ENCODE measurements at places on chromosomes 16 and 17. TPM values are rescaled to one million over a fixed set of nuclear protein-coding genes. Genes with fewer than 3 reads are reported as not detected.

GRCh38 chr16:13426269-13426668 is 493.7 kb upstream of the ERCC4 start:
- no peak overlapping the region for H3K27ac ChIP-seq
- no peak overlapping the region for H3K4me3 ChIP-seq
- peak; percentile 4 for DNase-seq
- H3K36me3 ChIP-seq, result no peaks in the 10 kb centered on the region

DNA sequence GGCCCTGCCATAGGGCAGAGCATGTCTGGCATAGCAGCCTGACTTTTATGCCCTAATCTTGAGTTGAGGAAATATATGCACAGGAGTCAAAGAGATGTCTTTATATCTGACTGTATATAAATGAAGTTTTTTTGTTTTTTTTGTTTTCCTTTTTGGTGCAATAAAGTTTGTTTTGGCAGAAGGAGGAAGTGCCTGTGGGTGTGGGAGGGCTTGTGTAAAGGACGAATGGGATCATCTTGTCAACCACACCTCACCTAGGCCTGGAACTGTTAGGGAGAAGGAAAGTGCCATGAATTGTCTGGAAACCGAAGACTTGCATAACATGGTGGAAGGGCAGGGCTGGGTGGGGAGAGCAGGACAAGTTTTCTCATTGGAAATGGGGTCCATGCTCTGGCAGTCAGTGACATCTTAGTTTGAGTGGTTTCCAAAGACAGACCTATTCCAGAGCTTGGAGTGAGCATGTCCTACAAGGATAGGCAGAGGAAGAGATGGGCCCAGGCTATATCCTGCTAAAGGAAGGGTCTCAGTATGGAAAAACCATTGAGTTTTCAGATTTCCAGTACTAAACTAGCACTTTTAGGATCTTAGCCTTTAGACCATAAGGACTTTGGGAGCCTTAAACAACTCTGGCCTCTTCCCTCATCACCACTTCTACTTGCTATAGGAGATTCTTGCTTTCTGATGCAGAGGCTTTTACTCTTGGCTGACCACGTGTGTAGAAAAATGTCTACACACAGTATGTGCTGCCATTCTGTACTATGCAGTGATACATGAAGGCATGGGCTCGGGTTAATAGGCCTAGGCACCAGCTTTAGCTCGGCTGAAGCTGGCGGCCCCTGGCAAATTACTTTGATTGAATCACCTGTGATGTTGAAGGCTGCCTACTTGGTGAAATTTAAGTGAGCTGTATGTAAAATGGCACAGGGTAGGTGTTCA is 15.5 kb downstream of the SNF8 start:
- H3K4me1 ChIP-seq, result peaks cover 19% of the 10 kb centered on the region
- peaks cover 37% of the 10 kb centered on the region for H3K36me3 ChIP-seq
- peak overlapping the region; percentile 14 for H3K27ac ChIP-seq

DNA sequence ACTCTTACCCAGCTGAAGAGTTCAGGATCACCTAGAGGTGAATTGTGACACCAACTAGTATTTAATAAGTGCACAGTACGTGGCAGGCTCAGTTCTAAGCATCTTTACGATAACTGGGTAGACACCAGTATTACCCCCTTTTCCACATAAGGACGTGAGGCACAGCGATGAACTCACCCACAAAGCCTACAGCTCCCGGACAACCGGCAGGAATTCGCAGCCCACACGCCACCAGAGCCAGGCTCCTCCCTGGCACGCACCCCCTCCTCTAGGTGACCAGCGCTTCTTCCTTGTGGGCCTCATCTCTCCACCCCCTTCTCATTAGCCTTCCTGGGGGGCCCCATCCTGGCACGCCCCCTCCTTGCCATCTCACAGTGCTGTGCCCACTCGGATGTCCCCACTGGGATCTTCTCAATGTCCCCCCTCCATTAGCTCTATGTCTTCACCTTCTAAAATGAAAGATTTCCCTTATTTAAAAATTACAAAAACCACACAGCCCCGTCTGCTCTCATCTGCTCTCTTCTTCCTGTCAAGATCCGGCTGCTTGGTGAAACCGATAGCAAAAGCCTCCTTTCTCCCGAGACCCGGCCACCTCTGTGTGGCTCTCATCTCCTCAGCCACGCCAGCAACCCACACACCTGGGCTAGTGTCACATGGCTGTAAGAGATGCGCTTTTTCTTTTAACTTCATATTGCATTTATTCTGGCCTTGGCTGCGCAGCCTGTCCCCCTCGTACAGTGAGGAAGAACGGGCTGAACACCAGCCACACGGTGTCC is 20.8 kb downstream of the IFT140 start:
- H3K4me1 ChIP-seq, result no peaks in the 10 kb centered on the region
- no peak overlapping the region for H3K4me3 ChIP-seq
- DNase-seq, result no peak
- H3K27ac ChIP-seq, result no peak overlapping the region

GRCh38 chr17:4944163-4944553 is 4.1 kb downstream of the RNF167 start:
- H3K4me3 ChIP-seq, result peak overlapping the region; percentile 93
- H3K36me3 ChIP-seq, result peaks cover 39% of the 10 kb centered on the region
- peak; percentile 73 for DNase-seq

DNA sequence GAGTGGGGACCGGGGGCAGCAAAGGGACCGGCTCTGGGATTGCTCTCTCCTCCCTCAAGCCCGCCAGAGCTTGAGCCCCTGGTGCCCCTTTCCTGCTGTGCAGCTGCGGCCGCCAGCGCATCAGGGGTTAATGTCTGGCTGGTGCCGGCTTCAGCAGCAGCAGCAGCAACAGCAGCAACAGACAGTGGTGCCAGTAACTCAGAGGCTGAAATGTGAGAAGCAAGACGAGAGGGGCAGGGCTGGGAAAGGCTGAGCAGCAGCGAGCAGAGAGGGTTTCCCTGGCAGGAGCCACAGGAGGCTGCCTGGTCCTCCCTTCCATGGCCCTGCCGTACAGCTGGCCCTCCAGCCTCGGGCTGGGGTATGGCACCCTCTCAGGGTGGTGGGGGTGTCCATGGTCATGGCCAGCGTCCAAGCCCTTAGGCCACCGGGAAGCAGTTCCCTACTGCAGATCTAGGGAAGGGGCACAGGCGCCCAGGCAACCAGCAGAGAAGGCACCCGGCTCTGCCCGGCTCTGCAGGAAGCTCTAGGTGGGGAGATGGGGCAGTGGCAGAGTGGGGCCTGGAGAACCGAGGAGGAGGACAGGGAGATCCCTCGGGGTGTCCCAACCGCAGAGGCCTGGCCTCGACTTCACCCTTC is 21.1 kb upstream of the TFAP4 start:
- no peak for DNase-seq
- H3K27ac ChIP-seq, result no peak overlapping the region
- no peak overlapping the region for H3K4me3 ChIP-seq
- no peaks in the 10 kb centered on the region for H3K36me3 ChIP-seq
- H3K4me1 ChIP-seq, result no peaks in the 10 kb centered on the region

The ADAP2 gene
- 1.8 TPM for total RNA-seq

- H3K4me1 ChIP-seq, result peaks cover 18% of the 10 kb centered on the region
- H3K27me3 ChIP-seq, result peaks cover 5% of the 10 kb centered on the region
- no peak for DNase-seq
- no peaks in the 10 kb centered on the region for H3K36me3 ChIP-seq
- H3K27ac ChIP-seq, result no peak overlapping the region
Observed at GRCh38 chr17:4476017-4476416, 22.7 kb upstream of the SPNS2 start.

The TOX3 gene
- not detected for total RNA-seq

The CCL3 gene
- 79.6 TPM for total RNA-seq

- no peak overlapping the region for H3K27ac ChIP-seq
- DNase-seq, result no peak
- no peaks in the 10 kb centered on the region for H3K4me1 ChIP-seq
Observed at GRCh38 chr16:74893541-74893940, 91.4 kb downstream of the WDR59 start.

DNA sequence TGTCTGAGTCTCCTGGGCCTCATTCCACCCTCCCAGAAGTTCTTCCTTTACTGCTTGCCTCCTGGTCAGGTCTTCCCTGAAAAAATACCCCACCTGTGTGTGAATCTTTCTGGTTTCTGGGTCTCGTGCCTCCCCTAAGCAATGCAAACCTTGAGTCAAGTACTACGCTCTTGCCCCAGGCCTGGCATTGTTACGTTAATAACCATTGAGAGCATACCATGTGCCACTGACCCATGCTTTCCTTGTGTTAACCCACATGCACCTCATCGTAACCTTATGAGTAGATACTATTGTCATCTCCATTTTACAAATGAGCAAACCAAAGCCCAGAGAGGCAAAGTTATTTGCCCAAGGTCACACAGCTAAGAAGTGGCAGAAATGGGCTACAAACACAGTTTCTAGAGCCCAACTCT is 25.4 kb upstream of the TOB1 start:
- DNase-seq, result no peak
- no peak overlapping the region for H3K27ac ChIP-seq
- no peaks in the 10 kb centered on the region for H3K36me3 ChIP-seq
- peaks cover 11% of the 10 kb centered on the region for H3K4me1 ChIP-seq
- H3K4me3 ChIP-seq, result no peak overlapping the region

- H3K27ac ChIP-seq, result peak overlapping the region; percentile 100
- H3K4me1 ChIP-seq, result peaks cover 46% of the 10 kb centered on the region
- H3K4me3 ChIP-seq, result peak overlapping the region; percentile 95
- DNase-seq, result no peak
Observed at GRCh38 chr16:57185446-57185944, 344 bp downstream of the PSME3IP1 start.

GRCh38 chr17:66438101-66438500 is 135.7 kb downstream of the PRKCA start:
- DNase-seq, result no peak
- peaks cover 3% of the 10 kb centered on the region for H3K36me3 ChIP-seq
- H3K4me3 ChIP-seq, result no peak overlapping the region
- H3K27me3 ChIP-seq, result no peaks in the 10 kb centered on the region

Measured in activated T-cell treated with anti-CD3 and anti-CD28 coated beads, Interleukin-2, amount 50 U/mL, for 72 hours (primary cell).